IMR-90 (cell line): ENCODE measurements at places on chromosomes 1 and 21. TPM values are rescaled to one million over a fixed set of nuclear protein-coding genes. Genes with fewer than 3 reads are reported as not detected.

DNA sequence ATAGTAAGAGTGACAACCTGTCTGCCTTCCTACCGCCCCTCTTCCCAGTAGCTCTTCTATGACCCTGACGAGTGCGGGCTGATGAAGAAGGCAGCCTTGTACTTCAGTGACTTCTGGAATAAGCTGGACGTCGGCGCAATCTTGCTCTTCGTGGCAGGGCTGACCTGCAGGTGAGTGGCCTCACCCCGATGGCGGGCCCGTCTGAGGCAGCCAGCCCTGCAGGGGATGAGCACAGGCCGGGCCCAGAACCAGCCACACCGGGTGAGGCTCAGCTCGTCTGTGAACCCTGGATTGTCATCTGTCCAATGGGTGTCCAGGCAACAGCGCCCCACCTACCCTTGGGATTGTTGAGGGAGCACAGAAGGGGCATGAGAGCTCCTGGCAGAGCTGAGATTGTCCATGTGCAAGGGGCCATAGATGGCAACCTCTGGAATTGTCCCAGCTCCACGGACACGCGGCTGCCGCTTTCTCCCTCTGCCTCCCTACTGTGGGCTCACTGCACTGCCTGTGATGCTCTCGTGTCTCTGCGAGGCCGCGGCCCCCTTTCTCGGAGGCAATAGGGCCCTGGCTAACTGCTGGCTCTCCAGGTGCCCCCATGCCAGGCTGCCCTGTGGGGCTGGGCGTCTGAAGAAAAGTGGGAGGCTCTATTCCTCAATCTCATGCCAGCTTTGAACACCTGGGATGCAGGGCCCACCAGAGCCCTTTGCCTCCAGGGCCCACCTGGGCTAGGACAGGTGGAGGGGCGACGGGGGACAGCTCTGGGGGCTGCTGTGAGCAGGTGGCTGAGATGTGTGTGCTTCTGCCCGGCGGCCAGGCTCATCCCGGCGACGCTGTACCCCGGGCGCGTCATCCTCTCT is 50.0 kb upstream of the LRRC3 start:
- no peak for DNase-seq

DNA sequence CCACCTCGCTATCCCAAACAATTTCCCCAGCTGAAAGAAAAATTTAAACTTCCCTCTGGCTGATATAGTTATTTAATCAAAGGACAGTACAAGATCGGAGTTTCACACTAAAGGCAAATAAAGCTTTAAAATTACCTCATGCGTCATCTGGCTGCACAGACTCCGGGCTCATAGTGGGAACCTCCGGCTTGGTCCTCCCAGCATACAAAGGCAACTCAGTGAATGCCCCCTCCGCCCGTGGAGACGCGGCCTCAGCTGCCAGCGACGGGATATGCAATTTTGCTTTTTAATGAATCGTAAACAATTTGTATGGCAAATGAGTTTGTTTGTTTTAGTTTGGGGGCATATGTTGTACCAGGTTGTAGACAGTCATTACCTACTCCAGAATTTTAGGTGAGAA is 214.6 kb upstream of the NFIA start:
- no peak for DNase-seq

GRCh38 chr1:17348593-17349234 is 23.3 kb upstream of the PADI6 start:
- no peak for DNase-seq

GRCh38 chr1:59699227-59699847 is 115.4 kb upstream of the HOOK1 start:
- DNase-seq, result peak; percentile 57

- no peak for DNase-seq
Measured at GRCh38 chr1:153752072-153752471, 23.1 kb upstream of the SLC27A3 start.

- peak; percentile 56 for DNase-seq
Measured at GRCh38 chr1:211577819-211578639, 932 bp downstream of the SLC30A1 start.

DNA sequence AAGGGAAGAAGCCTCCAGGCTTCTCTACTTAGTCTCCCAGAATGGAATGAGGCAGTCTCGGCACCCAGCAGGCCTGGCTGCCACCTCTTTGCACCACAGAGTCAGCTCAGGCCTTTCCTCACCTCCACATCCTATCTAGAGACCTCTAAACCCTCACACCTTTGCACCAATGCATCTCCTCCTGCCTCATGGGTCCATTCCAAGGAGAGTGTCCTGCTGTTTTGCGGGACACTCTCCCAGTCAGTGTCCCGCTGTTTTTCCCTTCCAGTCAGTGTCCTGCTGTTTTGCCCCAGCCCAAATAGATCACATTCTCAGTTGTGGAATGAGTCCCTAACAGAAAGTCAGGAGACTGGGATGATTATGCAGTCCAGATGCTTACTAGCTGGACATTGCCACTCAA is 185.6 kb upstream of the CAMK1G start:
- DNase-seq, result no peak

DNA sequence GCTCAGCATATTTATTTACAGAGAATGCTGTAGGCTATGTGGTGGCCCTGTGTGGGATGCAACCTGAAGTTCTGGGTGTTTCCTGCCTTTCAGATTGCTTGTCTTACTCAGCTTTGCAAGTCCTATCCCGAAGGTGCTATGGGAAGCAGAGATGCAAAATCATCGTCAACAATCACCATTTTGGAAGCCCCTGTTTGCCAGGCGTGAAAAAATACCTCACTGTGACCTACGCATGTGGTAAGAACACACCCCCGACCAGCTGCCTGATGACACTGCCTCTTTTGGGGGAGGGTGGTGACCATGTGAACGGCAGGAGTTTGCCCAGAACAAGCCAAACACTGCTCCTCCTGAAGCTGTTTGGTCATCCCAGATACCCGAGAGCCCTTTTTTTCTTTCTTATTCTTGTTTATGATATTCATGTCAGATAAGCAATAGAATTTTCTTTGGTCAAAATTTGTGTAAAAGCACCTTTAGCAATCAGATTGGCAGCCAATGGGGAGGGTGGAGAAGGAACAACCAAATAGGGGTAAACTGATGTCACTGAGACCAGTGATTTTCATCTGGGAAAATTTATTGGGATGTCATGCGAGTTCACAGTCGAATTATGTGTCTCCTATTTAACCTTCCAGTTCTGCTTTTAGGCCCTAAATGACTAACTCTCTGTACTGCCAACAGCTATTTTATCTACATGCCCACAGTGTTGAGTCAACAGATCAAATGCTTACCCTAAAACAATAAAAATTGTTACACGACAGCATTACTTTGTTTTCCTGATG is 82.6 kb downstream of the EVA1C start:
- peak; percentile 79 for DNase-seq

- peak; percentile 51 for DNase-seq
Measured at GRCh38 chr1:211625040-211625439, 46.1 kb upstream of the SLC30A1 start.

DNA sequence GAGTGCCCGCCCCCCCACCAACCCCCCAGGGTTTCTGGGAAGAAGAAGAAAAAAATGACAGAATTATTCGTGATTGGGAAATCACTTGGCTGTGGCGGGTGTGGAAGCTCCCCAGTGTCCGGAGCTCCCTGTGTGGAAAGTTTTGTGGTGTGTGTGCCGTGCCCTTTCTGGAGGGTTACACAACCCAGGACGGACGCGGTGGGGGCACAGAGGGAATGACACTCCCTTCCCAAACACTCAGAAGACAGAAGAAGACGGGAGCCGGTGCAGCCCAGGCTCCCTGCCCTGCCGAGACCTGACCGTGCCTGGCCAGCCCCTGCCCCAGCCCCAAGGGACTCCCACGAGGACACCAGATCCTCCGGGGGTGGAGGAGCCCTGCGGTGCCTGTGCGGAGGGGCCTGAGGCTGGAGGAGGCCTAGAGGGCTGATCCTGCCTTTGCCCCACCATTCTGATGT is 33.0 kb upstream of the ADARB1 start:
- DNase-seq, result peak; percentile 78

GRCh38 chr1:159828581-159829272 is 2.1 kb downstream of the SLAMF8 start:
- no peak for DNase-seq

DNA sequence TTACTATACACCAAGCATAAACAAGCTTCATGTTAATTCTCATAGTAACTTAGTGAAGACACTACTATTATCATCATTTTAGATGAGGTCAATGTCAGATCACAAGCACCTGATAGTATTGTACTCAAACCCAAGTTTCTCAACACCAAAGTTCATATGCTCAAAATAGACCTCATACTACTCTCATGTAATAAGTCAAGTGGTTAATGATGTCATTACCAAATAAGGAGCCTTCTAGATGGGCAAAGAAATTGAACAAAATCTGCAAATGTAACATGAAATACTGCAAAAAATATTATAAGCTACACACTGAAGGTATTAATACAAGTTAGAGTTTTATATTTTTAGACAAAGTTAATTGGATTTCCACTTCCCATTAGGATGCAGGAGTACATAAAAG is 144.0 kb upstream of the CHRM3 start:
- no peak for DNase-seq

DNA sequence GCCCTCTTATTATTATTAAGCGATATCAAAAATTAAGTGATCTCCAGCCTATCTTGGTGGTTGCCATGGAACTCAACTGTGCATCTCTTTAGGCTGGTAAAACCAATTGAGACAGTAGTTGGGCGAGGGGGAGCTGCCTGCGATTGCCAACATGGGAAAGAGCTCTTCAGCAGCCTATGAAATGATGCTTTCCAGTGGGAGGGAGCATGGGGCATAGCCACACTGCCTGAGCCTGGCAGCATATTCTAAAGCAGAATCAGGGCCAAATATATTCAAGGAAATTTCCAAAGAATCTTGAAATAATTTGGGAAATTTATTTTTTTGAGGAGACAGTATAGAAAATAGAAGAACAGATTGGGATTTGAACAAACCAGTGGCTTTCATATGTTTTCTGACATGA is 126.9 kb upstream of the DNAH14 start:
- no peak for DNase-seq

GRCh38 chr1:41504114-41505035 is 19.9 kb upstream of the EDN2 start:
- DNase-seq, result peak; percentile 68

- DNase-seq, result no peak
Measured at GRCh38 chr1:25867210-25867991, 8.1 kb downstream of the PAQR7 start.

GRCh38 chr1:225467193-225468020 is 39.6 kb upstream of the LBR start:
- no peak for DNase-seq

- peak; percentile 74 for DNase-seq
Measured at GRCh38 chr1:202959276-202959620, 1.1 kb upstream of the ADIPOR1 start.

GRCh38 chr1:215476541-215476940 is 90.6 kb upstream of the KCTD3 start:
- DNase-seq, result peak; percentile 54

GRCh38 chr1:61639608-61640336 is 85.2 kb downstream of the TM2D1 start:
- no peak for DNase-seq

DNA sequence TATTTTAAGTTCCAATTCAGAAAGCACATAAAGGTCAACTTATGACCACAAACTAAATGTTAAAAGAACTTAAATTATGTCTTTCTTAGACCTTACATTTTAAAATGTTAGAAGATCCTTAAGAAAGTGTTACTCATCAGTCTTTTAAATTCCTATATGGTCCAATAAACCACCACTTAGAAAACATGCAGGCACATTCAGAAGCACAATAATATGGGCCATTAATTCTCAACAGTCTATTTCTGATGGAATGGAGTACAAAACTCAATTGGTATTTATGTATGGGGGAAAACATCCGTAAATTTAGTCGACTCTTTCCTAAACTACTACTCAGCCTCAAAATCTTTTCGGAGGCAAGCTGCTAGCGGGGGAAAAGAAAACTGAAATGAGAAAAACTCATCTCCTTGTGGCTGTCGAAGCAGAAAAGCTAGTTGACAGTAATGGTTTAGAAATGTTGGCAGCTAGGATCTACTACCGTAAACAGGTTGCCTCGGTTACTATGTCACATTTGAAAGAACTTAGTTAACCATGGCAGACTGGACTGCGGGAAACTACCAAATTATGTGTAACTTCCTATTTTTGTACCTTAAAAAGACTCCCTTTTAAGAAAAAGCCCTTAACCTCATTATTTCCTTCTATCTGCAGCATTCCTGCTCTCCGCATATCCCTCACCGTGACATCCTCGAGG is 1.0 kb downstream of the TRMT1L start:
- peak; percentile 52 for DNase-seq

DNA sequence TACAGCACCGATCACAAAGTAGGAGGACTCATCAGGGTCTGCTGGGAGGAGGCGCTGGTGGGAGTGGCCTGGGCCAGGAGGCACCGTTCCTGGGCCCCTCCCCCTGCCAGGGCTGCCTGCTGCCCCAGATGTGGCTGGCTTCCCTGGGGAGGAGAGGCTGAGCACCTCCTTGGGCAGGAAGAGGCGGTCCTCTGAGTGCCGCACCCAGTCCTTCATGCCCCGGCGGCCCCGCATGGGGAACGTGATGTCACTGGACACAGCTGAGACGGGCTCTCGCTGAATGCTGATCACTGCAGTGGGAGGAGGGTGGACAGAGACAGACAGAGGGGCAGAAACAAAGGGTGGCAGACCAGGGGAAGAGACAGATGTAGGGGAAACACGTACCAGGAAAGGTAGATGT is 24.8 kb downstream of the ADGRB2 start:
- no peak for DNase-seq

DNA sequence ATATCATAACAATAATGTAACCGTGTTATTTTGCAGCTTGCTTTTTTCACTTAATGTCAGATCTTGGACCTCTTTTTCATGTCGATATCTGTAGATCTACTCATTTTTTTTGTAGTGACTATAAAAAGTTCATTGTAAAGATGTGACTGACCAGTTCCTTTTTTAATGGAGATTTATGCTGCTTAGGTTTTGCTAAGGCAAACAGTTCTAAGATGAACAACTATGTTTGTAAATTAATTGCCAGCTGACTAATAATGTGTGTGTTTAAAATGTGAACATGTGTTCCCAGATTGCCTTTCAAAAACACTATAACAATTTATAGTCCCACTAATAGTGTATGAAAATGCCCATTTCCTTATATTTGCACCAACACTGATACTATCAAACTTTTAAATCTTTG is 18.1 kb upstream of the EPS8L3 start:
- DNase-seq, result no peak

GRCh38 chr21:16194095-16194787 is 464.5 kb downstream of the USP25 start:
- peak; percentile 79 for DNase-seq

- DNase-seq, result no peak
Measured at GRCh38 chr1:191912517-191912916, 245.7 kb upstream of the RGS18 start.

DNA sequence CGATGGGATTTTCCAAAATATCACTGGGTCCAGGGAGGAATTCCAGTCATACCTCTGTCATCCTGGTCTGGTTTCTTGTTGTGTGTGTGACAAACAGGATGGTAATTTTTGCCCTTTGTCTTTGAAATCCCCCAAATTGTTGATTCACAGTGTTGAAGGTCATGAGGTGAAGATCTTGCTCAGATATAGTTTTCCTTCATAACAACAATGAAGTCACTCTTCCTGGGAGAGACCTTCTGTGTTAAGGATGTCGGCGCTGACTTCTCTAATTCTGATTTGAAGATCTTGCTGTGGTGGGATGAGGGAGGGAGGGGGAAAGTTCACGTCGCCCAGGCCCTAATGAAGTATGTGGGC is 32.2 kb upstream of the MPZL1 start:
- no peak for DNase-seq

- DNase-seq, result no peak
Measured at GRCh38 chr1:154778275-154778674, 91.8 kb downstream of the KCNN3 start.

PRELP gene
- total RNA-seq, result under 0.01 TPM in 1 of 2 replicates, not detected in the other

LZIC gene
- total RNA-seq, result 19.0 and 37.2 TPM in 2 replicates

FCAMR gene
- not detected in 2 replicates for total RNA-seq

TP73 gene
- total RNA-seq, result not detected in 2 replicates

ANKRD45 gene
- under 0.01 TPM in 1 of 2 replicates, not detected in the other for total RNA-seq

CHI3L2 gene
- total RNA-seq, result 0.18 TPM in 1 of 2 replicates, not detected in the other

IL20 gene
- total RNA-seq, result not detected in 2 replicates

OR2T11 gene
- not detected in 2 replicates for total RNA-seq

SPATA21 gene
- total RNA-seq, result not detected in 2 replicates
